ENCODE measurements at places on chromosomes 6 and 20.

GRCh38 chr6:156827382-156827781 is 50.2 kb downstream of the ARID1B start:
- no peak for DNase-seq

- DNase-seq = no peak
These were observed 213.5 kb downstream of the MANEA start for GRCh38 chr6:95790787-95791186.

DNA sequence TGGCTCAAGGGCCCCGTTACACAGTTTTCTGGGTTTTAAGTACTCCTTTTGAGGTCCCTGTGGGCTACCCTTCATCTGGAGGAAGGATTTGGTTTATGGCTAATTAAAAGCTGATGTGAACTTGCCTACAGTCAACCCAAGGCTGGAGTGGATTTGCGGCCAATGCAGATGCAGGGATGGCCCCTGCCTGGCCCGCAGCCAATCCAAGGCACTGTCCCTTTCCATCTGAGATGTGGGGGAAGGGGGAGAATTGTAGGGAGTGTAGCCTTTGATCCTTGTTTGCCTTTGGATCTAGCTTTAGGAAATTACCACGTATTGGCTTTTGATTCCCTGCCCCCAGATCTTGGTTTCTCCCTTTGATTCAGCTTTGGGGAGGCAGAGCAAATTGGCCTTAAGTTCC is 128.0 kb upstream of the GGTLC1 start:
- DNase-seq = no peak

GRCh38 chr20:13285408-13285807 is 64.3 kb downstream of the ISM1 start:
- no peak for DNase-seq

- peak; percentile 52 for DNase-seq
These were observed 19.3 kb upstream of the ZNF831 start for GRCh38 chr20:59144179-59144830.

DNA sequence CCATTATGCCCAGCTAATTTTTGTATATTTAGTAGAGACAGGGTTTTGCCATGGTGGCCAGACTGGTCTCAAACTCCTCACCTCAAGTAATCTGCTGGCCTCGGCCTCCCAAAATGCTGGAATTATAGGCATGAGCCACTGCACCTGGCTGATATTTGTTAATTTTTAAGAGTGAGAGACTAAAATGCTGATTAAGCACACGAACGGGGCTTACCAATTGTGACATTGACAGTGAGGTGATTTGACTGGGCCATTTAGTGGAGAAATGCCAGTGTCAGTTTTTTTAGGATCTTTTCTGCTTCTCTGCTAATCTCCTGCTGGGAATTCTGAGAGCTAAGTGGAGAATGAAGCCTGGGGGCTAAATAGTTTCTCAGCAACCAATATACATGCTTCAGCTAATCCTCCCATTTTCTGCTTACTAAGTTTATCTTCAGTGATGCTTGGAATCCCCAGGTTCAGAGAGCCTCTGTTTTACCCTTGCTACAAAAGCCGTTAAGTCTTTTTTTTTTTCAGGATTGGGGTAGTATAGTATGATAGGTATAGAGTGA is 9.8 kb upstream of the DEFB123 start:
- DNase-seq = no peak

- no peak for DNase-seq
These were observed 30.2 kb upstream of the GGTLC1 start for GRCh38 chr20:24018796-24019195.

DNA sequence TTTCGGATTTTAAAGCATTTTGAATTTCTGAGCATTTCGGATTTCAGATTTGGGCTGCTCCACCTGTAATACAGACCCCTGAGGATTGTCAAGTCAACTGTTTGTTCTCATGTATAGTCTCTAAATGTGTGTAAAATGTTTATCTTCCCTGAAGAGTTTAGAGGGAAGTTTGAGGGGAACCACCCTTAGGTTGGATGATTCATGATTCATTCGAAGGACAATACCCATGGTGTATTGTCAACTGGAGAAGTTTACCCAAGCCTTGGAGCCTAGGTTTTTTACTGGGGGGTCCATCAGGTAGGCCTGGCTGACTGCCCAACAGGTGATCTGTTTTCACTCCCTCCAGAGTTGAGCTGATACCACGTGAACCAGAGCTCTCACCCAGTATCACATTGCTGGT is 18.9 kb downstream of the GSTA4 start:
- no peak for DNase-seq

DNA sequence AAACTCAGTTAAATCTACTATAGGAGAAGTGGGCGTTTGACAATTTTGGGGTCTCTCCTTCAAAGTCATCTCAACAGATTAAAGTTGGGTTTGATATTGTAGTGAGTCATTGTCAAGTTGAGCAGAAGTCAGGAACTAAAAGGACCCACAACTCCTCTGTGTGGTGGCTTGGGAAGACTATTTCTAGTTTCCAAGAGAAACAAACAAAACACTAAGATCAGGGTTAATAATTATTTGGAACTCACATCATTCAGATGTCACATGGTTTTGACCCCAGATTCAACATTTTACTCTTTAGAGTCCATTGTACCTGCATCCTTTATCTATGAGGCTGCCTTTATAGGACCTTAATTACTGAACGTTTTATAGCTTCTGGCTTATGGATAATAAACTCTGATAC is 45.3 kb upstream of the TINAG start:
- DNase-seq = no peak

DNA sequence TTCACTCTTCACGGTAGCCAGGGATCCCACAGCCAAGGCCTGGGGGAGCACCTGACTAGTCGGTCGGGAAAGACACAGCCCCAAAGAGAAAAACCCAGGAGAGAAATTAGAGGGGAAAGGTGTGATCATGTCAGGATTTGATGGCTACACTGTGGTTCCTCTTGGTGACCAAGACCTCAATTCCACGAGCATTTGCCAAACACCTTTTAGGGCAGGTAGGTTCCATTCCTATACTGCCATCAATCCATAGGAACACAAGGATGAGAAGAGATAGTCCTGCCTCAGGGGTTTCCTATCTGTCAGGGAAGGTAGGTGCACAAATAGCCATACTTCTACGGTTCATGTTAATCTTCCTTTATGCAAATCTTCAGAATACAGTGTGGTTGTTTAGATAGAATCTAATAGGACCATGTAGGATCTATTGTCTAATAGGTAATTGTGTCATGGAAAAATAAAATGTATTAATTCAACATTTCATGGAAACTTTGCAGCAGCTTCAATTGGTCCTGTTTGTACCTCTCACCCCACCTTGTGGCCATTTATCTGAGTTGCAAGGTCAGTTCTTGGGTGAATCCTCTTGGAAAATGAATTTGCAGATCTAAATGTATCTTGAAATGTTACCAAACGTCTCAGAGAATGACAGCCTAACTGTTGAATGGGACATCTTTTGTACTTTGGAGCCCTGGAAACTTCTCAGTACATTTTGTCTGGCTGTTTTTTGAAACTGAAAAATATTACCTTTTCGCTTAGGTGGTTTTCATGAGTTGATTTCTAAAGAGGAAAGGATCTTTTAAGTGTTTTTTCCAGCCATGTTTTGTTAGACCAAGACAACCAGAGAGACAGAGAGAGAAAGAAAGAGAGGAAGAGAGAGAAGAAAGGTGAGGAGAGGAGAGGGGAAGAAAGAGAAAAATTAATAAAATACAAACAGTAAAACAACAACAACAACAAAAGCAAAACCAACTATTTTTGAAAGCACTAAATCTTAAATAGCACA is 33.7 kb upstream of the IYD start:
- no peak for DNase-seq

DNA sequence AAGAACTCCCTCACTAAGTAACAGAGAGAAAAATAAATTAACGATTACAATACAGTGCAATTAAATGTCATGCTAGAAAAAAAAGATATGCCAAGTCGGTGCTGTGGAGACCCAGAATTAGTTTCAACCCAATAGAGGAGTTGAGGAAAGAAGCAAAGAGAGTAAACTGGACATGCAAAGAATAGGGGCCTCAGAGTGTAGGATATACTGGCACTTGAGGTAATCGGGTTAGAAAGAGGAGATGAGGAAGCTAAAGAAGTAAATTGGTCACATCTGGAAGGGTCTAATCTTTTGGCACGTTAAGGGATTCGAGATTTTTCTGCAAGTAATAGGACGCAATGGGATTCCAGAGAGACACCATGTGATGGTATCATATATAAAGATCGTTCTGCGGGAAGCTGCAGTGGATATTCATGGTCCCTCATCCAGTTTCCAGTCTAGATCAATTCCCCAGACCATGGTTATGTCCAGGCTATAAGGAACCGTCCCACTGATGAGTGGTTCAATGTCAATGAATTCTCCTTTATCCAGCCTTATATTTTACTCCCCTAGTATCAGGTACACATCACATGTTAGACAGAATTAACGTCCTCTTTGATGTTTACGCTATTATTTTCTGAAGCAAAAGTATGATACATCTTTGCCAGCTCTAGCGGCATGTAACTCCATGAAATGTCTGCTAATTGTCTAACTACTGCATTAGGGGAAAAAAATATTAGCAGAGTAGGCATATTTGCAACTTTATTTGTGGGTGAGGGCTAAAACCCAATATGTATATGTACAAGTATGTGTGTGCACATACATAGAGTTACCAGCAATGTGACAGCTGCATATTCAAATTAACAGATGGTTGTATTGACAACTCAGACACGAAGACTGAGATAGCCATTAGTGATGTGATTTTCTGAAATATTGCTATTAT is 1.1 kb upstream of the TBC1D32 start:
- DNase-seq = no peak

- no peak for DNase-seq
These were observed 718.0 kb downstream of the UTRN start for GRCh38 chr6:145003145-145003544.

DNA sequence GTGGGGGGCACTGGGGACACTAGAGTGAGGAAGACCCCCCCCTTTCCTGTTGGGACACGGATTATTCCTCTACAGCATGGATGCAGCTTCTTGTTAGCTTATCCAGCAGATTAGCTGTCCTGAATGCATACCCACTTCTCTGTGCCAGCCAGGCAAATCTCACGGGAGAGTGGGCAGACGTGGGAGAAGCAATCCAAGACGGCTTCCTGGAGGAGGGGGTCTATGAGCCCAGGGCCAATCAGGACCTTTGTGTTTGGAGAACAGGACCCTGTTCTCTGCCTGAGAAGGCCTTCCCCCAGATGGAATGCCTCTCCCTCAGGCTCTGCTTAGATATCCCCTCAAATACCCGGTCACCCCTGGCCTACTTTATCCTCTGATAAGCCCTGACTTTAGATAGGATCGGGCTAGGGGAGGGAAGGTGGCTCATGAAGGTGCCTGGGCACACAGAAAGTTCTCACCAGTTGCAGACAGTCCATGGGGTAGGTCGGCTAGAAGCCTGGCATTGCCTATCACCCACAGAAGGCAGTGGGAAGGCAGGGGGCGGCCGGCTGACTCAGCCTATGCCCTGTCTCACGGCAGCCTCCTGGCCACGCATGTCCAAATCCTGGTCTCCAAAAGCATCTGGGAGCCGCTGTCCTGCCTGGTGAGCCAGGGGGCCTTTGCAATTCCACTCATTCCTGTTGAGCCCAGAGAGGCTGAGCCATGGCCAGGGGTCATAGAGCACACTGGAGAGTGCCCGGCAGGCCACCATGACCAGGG is 34.7 kb downstream of the SUN5 start:
- DNase-seq = no peak

DNA sequence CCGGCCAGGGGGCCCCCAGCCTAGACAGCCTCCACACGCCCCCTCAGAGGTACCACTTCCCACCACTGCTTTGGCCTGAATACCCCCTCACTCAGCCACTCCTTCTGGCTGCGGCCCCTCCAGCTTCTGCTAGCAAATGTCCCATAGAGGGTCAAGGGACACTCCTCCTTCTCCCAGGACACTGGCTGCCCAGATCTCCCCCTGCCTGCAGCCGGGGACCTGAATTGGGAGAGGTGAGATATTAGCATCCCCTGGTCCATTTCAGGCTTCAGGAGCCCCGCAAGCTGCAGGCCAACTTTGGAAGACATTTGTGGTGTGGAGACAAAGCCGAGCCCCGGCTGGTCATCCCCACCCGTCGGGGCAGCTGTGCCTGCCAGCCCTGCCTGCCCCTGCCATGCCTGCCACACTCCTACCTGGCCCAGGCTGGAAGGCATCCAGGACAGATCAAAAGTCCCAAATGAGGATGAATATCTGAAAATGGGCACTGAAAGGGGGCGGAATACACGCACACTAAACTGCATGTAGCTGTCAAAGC is 32.5 kb upstream of the FOXC1 start:
- no peak for DNase-seq

- DNase-seq = no peak
These were observed 54.7 kb upstream of the TRIM39 start for GRCh38 chr6:30272032-30272431.

- DNase-seq = no peak
These were observed 32.7 kb downstream of the SERPINB6 start for GRCh38 chr6:2938632-2939083.

- DNase-seq = no peak
These were observed 126.5 kb upstream of the B3GAT2 start for GRCh38 chr6:71083308-71083820.

DNA sequence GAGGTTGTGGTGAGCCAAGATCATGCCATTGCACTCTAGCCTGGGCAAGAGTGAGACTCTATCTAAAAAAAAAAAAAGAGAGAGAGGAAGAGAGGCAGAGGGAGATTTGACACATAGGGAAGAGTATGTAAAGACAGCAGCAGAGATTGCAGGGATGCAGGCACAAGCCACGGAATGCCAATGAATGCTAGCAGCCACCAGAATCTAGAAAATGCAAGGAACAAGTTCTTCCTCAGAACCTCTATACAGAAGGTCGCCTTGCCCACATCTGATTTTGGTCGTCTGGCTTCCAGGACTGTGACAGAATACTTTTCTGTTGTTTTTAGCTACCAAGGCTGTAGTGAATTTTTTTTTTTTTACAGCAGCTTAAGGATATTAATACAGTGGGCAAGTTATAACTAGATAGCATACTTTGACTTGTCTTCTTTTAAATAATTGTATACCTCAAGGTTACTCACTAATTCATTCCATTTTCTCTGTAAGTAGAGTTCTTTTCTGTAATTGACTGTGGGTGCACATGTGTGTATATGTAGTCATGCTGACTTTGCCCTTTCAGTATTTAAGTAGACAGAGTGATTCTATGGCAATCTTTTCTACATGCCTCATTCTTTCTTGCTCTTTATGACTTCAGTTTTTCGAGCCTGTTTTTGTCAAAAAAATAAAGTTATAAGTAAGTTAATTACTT is 402.2 kb downstream of the GJA1 start:
- no peak for DNase-seq

DNA sequence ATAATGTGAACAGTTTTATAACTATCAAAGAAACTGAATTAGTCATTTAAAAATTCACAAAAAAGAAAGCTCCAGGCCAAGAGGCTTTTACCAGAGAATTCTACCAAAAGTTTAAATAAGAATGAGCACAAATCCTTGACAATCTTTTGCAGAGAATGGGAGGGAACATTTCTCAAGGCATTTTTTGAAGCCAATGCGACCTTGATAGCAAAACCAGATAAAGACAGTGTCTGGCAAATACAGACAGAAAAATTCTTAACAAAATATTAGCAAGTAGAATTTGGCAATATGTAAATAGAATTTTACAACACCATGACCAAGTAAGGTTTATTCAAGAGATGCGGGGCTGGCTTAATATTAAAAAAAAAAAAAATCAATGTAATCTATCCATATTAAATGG is 41.7 kb downstream of the RNF24 start:
- no peak for DNase-seq

Measured in activated T-cell treated with anti-CD3 and anti-CD28 coated beads, Interleukin-2, amount 50 U/mL, for 4 hours (primary cell).